SW 1271 (cell line): ENCODE measurements at places on chromosomes 7 and 10.

- DNase-seq: no peak
Measured at GRCh38 chr10:124388476-124388822, 30.3 kb downstream of the OAT start.

DNA sequence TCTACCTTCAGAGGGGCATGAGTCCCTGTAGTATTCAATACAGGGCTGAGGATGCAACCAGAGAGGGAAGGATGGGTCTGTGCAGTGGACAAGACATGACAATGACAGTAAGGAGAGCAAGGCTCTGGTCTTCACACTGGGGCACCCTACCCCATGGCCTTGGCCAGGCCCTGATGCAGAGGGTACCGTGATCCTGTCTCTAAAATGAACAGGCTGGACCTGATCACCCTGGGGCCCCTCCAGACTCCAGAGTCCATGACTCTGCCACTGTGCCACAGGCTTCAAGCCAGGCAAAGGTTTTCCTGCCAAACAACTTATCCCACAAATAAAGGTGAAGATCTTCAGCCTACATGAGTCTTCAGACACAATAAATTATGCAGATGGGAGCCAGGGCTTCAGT is 4.9 kb downstream of the MAT1A start:
- DNase-seq: no peak

- DNase-seq: no peak
Measured at GRCh38 chr7:152048051-152048450, 22.6 kb downstream of the GALNT11 start.

DNA sequence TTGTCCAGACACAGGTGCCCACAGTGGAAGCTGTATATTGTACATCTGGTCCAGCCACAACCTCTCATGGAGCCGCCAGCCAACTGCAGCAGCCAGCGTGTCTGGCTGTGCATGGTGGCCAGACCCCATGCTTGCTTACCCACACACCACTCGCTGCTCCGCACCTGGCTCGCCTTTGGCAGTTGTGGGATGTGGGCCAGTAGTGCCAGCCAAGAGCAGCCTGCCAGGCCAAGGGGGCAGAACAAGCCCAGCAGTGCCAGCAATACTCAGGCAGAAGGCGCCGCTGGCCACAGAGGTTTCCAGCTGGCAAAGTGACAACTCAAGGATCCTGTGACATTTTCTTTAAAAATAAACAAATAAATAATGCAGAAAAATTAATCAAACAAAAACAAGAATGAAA is 11.7 kb upstream of the TMEM243 start:
- no peak for DNase-seq

DNA sequence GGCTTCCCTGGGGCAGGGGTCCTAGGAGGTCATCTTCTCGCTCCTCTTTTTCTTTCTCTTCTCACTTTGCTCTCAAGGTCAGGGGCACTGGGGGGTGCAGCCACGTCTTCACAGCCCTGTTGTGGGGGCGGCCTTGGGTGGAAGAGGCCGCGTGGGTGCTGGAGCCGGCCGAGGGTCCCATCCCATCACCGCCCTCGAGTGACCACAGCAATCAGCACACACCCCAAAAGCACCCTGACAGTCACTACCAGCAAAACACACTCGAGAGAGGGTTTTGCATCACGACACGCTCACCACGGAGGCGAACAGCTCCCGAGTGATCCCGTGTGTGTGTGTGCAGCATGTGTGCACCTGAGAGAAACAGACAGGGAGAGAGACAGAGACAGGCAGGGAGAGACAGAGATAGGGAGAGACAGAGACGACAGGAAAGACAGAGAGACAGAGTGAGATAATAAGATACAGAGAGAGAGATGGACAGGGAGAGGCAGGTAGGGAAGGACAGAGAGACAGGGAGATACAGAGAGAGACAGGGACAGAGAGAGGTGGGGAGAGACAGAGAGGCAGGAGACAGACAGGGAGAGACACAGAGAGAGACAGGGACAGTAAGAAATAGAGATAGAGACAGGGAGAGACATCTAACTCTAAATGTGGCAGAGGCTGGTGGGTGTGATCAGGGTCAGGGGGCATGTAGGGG is 100.9 kb downstream of the WDR37 start:
- no peak for DNase-seq

DNA sequence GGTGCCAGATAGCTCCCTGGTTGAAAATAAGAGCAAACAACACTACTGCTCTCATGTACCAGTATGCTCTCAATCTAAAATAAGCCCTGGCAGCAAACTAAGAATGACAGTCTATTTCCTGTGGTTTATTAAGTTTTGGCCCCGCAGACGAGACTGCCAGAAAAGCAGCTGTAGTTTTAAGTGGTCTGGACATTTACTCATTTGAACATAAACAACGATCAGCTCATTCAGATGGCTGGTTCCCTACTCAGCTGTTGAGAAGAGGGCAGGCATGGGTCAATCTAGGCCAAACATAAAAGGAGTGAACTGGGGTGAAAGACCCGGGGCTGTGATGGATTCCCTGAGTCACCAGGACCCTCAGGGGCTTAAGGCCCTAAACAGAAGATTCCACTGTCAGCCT is 4.5 kb downstream of the TRIL start:
- no peak for DNase-seq

DNA sequence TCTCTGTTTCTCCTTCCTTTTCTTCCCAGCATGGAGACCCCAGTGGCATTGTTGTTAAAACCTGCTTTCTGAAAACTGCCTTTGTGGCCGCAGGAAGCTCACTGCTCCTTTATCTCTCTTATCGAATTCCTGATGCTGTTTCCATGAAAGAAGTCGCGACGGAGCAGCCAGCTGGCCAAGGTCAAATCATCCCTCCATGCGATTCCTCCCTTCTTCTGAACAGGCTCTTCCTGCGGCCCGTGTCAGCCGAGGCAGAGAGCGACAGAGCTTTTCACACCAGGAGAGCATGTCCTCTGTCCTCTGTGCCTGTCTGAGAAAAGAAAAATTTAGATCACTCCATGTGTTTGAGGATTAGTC is 242.1 kb upstream of the PITRM1 start:
- DNase-seq: no peak

- no peak for DNase-seq
Measured at GRCh38 chr7:3204526-3204925, 96.5 kb upstream of the SDK1 start.

DNA sequence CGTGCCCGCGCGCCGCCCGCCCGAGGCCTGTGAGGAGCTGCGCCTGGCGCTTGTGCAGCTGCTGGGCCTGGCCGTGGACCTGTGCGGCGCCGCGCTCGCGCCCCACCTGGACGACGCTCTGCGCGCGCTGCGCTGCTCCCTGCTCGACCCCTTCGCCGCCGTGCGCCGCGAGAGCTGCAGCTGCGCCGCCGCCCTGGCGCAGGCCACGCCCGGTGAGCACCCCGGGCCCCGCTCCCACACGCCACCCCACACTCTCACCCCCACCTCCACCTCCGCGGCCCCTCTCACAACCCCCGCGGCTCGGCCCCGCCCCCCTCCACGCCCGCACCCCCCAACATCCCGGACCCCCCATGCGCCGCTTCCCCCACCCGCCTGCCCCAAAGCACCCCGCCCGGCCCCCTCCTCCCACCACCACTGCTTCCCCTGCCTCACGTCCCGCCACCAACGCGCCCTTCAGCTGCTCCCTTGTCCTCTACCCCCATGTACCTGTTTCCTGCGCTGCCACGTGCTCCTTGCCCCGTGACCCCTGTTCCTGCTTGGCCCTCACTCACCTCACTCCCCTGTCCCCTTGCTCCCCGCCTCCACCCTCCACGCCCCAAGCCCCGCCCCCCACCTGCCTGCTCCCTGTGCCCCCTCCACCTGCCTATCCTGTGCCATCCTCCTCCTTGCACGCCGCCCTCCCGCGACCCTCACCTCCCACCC is at the start of gene PRKAR1B:
TSS of gene PRKAR1B (minus strand) at position 178 of the 702 bp plus-strand sequence. CDS start 15,776 bp downstream, outside the sequence.
- no peak for DNase-seq

DNA sequence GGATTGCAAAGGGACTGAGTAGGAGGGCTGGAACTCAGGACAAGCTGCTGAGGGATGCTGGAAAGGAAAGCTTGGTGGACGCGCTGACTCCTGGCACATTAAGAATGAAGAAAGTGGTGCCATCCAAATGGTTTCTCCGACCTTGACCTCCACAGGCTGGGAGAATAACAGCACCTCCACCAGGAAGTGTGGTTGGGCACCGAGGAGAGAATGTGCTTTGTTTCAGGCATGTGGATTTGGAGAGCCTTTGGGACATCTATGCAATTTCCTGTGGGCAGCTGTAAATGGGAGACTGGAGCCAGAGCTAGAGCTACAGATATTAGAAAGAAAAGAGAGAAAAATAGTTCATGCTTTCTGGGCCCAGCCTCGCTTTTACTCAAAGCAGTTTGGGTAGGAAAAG is 29.8 kb upstream of the HABP2 start:
- DNase-seq: no peak

GRCh38 chr10:15744217-15744865 is 24.6 kb upstream of the ITGA8 start:
- DNase-seq: no peak

- DNase-seq: no peak
Measured at GRCh38 chr10:513393-513792, 176.1 kb downstream of the DIP2C start.

DNA sequence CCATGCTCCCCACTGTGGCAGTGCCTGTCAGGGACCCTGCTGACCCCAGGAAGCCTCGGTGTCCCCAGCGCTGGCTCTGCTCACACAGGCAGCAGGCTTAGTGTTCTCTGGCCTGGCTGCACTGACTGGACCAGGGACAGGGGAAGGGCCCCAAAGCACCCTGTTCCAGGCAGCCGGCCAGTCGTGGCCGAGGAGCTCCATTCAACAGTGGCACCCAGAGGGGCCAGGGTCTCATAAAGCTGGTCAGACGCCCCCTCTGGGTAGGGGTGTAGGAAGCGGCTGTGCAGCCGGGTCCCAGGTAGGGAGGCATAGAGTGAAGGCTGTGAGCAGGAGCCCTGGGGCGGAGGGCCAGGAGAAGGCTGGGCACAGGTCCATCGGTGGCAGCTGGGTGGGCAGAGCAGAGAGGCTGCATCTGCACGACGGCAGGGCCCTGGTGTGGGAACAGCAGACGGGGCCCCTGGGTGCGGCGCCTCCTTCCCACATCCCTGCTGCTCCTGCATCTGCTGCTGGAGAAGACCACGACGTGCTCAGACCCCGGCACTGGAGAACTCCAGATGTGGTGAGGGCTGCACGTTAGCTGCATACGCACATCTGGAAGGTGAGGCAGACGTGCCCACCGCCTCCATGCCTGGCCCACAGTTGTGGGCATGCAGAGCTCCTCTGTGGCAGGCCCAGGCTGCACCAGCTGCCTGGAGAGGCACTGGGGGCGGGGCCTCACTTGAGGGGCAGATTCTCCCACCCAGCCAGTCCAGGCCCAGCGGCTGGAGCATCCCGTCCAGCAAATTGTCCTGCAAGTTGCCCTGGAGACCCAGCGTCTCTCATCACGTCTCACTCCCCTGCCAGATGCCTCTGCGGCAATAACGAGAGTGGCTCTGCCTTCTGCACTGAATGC is 25.1 kb downstream of the MNX1 start:
- no peak for DNase-seq

- no peak for DNase-seq
Measured at GRCh38 chr10:80538481-80539185, 931 bp downstream of the SH2D4B start.

DNA sequence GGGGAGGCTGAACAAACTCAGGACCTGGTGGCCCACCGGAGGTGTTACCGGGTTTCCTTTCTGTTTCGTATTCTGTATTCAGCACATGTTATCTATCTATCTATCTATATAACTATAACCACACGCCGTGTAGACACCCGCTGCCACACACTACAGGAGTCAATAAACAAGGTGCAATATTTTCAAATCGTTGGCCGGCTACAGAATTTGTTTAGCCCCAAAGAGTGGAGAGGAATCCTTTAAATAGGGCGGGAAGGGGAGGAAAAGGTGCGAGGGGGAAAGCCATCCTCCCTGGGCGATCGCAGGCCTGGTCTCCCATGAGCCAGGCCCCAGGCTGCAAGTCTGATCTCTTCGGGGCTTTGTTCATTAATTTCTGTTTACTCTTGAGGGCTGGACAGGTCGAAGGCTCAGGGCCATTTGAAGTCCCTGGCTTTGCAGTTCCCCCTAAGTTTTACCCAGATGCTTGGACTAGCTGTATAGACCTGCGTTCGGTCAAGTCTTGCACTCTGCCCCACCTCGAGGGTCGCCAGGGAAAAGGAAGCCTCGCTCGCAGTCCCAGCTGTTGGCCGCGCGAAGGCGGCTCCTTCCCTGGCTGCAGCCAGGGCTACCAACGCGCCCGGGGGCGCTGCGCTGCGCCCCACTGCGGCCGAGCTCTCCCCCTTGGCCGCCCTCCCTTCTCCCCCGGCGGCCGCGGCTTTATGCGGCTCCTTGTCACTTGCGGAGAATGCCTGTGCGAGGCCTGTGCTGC is 3.8 kb downstream of the NKX2-3 start:
- no peak for DNase-seq

DNA sequence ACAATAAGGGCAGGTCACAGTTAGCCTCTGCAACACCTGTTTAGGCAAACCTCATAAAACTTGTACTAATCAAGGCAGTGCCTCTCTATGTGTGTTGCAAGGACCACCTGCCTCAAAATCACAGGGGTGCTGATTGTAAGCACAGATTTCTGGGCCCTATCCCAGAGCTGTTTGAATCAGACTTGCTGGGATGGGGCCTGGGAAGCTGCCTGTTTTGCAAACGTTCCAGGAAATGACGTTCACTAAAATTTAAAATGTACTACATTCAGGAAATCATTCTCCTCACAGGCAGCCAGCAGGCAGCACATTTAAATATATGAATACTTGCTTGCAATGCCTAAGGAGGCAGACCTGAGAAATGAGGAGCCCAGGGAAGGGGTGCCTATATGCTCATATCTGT is 4.3 kb upstream of the GRM8 start:
- no peak for DNase-seq

DNA sequence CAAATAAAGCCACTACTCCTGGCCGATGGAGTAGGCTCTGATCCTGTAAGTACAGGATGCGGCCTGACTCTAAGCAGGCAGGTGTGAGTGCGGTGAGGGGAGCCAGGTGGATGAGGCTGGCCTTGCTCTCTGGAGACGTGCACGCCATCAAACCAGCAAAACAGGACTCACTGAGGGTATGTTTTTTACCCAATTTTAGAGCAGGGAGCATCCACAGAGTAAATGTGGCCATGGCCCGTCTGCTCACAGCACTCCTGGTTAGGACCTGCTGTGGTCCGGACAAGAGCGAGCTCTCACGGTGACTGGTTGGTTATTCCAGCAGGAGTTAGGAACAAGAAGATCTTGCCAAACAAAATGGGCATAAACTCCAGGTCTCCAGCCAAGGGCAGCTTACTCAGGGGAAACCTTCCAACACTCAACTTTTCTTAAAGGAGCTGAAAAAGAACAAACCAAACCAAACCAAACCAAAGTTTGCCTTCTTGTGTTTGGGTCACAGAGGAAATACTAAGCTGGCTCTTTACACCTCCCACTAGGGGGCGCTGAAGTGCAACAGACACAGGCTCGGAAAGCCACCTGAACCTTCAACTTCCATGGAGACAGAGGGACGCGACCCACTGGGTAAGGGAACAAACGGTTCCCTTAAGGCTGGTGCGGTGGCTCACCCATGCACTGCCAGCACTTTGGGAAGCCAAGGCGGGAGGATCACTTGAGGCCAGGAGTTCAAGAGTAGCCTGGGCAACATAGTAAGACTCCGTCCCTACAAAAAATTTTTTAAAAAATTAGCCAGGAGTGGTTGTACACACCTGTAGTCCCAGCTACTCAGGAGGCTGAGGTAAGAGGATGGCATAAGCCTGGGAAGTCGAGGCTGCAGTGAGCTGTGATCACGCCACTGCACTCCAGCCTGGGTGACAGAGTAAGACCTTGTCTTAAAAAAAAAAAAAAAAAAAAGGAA is 122.4 kb downstream of the CLEC2L start:
- DNase-seq: peak; percentile 61
